ENCODE measurements at places on chromosomes 16 and 17.

DNA sequence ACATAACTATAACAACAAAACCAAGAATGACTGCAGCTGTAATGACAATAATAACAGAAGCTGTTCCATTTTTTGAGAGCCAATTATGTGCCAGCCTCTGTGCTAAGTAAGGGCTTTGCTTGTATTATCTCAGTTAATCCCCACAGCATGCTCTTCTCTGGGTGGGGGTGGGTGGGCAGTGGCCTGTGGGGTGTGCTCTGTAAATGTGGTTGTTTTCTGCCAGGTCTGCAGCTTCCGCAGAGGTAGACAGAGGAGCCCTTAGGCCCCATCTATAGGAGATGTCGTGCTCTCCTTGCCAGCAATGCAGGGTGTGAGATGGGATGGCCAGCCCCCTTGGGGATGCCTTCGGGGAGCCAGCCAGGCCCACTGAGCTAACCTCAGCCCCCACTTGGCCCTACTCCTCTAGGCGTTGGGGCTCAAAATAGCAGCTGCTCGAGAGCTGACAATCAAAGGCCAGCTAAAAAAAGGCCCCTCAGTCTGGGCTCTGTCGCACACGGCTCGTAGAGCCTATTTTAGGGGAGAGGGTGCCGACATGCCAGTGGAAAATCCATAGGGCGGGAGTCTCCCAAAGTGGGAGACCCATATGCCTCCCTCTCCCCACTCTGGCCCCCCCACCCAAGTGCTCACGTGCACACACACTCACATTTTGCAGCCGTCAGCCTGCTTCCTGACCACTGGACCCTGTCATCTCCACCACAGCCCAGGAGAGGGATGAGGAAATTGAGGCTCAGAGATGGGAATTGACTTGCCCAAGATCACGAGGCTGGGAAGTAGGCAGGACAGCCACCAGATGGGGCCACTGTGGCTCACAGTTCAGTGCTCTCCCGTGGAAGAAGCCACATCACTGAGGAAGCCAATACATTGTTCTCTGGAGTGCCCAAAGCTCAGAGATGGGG is 15.8 kb downstream of the CDH16 start:
- peak; percentile 17 for DNase-seq

DNA sequence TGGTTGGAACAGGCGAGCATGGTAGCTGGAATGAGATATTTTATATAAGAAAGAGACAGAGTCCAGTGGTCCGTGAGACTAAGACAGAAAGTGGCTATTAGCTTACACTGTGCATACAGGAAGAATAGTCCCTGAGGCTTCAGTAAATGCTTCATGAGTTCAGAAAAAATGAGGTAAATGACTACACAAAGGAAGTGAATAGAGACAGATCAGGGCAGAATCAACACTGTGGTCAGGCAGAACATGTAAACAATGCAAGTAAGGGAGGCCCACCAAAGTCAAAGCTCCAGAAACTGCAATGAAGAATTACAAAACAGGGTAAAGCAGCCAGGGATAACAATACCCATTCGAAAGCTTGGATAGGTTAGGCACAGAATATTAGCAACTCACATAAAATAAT is 4.8 kb downstream of the ABCA10 start:
- DNase-seq = no peak

GRCh38 chr17:9859781-9860180 is 34.1 kb downstream of the GLP2R start:
- no peak for DNase-seq

- no peak for DNase-seq
Observed at GRCh38 chr16:4460936-4461249, 13.5 kb downstream of the NMRAL1 start.

Data from suppressor macrophage (primary cell).